ENCODE measurements at places on chromosomes 12 and 14. TPM values are rescaled to one million over a fixed set of nuclear protein-coding genes. Genes with fewer than 3 reads are reported as not detected.

- peaks cover 13% of the 10 kb centered on the region for H3K36me3 ChIP-seq
- H3K4me1 ChIP-seq: peaks cover 2% of the 10 kb centered on the region
- DNase-seq: no peak
- no peak overlapping the region for H3K4me3 ChIP-seq
- H3K27ac ChIP-seq: no peak overlapping the region
These were observed 8.1 kb upstream of the LIMA1 start for GRCh38 chr12:50291377-50291776.

DNA sequence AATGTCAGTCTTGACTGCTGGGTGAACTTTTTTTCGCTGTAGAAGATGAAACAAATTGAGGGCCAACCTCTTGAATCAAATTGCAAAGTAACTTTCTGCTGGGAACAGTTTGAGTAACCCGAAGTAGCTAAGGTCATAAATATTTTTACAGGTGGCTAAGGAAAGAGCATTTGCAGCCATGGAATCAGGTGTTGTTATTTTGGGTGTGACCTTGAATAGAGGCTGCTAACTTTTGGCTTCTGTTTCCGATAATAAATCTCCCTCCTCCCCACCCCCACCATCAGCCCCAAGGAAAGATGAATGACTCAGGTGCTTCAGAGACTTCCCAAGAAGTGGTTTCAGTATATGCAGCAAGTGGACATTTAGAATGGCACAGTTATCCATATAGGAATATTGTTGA is 571.7 kb downstream of the DIO2 start:
- no peak for DNase-seq
- no peak overlapping the region for H3K27ac ChIP-seq
- no peaks in the 10 kb centered on the region for H3K27me3 ChIP-seq
- no peaks in the 10 kb centered on the region for H3K36me3 ChIP-seq
- no peaks in the 10 kb centered on the region for H3K4me1 ChIP-seq

DNA sequence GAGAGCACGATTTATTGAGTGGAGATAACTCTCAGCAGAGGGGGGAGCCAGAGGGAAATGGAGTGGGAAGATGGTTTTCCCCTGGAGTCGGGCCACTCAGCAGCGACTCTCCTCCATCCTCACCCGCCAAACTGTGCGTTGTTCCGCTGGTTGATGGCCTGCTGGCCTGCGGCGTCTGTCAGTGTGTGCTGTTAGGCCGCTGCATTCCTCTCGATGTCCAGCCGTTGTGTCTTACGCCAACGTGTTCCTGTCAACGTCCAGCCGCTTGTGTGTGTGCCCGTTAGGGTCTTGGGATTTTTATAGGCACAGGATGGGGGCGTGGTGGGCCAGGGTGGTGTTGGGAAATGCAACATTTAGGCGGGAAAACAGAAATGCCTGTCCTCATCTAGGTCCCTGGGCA is 69.2 kb downstream of the PTPRQ start:
- DNase-seq: no peak
- no peaks in the 10 kb centered on the region for H3K36me3 ChIP-seq
- H3K4me1 ChIP-seq: no peaks in the 10 kb centered on the region
- H3K27me3 ChIP-seq: peaks cover 10% of the 10 kb centered on the region

GRCh38 chr12:125097427-125097826 is 32.2 kb downstream of the AACS start:
- H3K4me1 ChIP-seq: peaks cover 12% of the 10 kb centered on the region
- no peaks in the 10 kb centered on the region for H3K36me3 ChIP-seq
- H3K27me3 ChIP-seq: no peaks in the 10 kb centered on the region

DNA sequence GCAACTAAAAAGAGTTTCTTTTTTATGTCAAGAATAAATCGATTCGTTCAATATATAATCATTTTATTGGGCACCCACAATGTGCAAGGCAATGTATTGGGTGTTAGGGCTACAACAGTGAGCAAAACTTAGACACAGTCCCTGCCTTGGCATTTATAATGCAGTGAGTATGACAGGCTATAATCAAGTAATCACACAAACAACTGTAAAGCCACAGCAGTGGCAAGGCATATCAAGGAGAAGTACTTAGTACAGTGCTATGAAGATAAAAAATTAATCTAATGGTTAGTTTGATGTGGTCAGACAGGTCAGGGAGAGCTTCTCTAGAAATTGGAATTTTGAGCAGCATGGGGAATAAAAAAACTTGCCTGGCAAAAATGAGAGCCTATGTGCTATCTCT is 39.5 kb upstream of the OTOGL start:
- H3K4me3 ChIP-seq: no peak overlapping the region
- H3K36me3 ChIP-seq: no peaks in the 10 kb centered on the region
- H3K27ac ChIP-seq: no peak overlapping the region

- H3K36me3 ChIP-seq: peaks cover 36% of the 10 kb centered on the region
- no peak for DNase-seq
- no peak overlapping the region for H3K4me3 ChIP-seq
- H3K27me3 ChIP-seq: no peaks in the 10 kb centered on the region
- no peak overlapping the region for H3K27ac ChIP-seq
These were observed 10.0 kb upstream of the TNS2 start for GRCh38 chr12:53039851-53040250.

GRCh38 chr14:99724939-99725773 is 41.1 kb downstream of the CYP46A1 start:
- H3K27ac ChIP-seq: no peak overlapping the region
- no peak for DNase-seq
- H3K36me3 ChIP-seq: peaks cover 2% of the 10 kb centered on the region

DNA sequence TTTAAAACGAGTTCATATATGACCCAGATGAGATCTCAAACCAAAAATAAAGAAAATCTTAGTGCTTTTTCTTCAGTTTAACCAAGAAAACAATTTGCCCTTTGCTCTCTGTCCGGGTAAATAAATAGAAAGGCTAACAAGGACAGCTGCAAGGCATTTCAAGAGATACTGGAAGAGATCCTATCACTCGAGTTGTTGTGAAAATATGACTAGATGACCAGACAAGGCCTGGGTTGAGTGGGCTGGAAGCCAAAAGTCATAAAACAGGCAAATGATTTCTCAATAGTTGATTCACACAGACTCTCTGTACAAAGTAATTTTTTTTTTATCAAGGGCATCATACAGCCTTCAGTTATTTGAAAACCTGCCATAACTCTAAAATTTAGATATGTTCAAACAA is 55.9 kb upstream of the AVPR1A start:
- no peak for DNase-seq
- no peak overlapping the region for H3K4me3 ChIP-seq
- H3K36me3 ChIP-seq: no peaks in the 10 kb centered on the region

DNA sequence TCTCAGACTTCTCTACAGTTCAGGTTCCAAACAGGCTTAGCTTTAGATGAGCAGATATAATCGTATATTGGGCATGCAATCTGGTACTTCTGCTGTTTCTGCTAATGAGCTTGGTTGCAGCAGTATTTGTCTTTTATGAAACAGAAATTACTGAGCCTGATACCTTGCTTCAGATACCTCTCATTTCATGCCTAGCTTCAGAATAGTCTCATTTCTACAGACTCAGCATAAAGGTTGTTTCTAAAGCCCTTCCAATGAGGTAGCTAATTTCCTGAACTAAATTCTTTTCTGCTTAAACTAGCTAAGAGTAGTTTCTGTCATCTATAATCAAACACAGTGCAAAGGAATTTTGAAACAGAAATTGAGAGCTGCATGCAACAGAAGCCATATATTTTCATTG is 275.0 kb upstream of the KITLG start:
- no peak for DNase-seq
- H3K27me3 ChIP-seq: no peaks in the 10 kb centered on the region
- H3K4me3 ChIP-seq: no peak overlapping the region

GRCh38 chr14:80390906-80391305 is 179.6 kb upstream of the DIO2 start:
- no peaks in the 10 kb centered on the region for H3K36me3 ChIP-seq
- H3K4me3 ChIP-seq: no peak overlapping the region
- DNase-seq: no peak
- no peak overlapping the region for H3K27ac ChIP-seq
- H3K4me1 ChIP-seq: no peaks in the 10 kb centered on the region

GRCh38 chr14:97120204-97120603 is 323.0 kb downstream of the VRK1 start:
- peaks cover 34% of the 10 kb centered on the region for H3K4me1 ChIP-seq
- DNase-seq: no peak
- H3K27me3 ChIP-seq: no peaks in the 10 kb centered on the region

DNA sequence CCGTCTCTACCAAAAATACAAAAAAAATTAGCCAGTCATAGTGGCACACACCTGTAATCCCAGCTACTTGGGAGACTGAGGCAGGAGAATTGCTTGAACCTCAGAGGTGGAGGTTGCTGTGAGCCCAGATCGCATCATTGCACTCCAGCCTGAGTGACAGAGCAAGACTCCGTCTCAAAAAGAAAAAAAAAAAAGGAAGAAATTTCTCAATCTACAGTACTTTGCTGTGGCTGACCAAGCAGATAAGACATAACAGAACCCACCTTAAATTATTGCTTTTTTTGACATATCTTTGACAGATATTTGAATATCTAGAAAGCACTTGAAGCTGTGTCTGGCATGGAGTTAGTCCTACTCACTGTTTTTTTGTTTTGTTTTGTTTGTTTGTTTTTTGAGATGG is 34.9 kb upstream of the HNF1A start:
- no peak overlapping the region for H3K27ac ChIP-seq
- H3K27me3 ChIP-seq: no peaks in the 10 kb centered on the region
- H3K36me3 ChIP-seq: no peaks in the 10 kb centered on the region
- H3K4me3 ChIP-seq: no peak overlapping the region

DNA sequence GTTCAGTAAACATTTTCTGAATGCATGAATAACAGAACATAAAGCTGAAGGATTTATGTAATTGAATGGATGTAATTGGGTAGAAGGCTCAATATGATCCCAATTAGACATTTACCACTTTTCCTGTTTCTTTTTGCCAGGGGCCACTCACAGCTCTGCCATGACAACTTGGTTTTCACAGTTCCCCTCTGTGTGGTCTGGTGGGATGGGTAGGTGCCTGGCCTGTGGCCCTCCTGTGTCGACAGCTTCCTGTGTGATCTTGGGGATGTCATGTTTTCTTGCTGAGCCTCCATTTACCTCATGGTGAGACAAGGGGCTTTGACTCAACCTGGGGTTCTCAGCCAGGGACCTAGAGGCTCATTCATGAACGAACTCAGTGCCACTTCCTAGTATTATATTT is 12.6 kb upstream of the SERPINA10 start:
- peaks cover 3% of the 10 kb centered on the region for H3K27me3 ChIP-seq
- H3K27ac ChIP-seq: no peak overlapping the region
- H3K4me1 ChIP-seq: no peaks in the 10 kb centered on the region
- no peaks in the 10 kb centered on the region for H3K36me3 ChIP-seq
- H3K4me3 ChIP-seq: no peak overlapping the region

DNA sequence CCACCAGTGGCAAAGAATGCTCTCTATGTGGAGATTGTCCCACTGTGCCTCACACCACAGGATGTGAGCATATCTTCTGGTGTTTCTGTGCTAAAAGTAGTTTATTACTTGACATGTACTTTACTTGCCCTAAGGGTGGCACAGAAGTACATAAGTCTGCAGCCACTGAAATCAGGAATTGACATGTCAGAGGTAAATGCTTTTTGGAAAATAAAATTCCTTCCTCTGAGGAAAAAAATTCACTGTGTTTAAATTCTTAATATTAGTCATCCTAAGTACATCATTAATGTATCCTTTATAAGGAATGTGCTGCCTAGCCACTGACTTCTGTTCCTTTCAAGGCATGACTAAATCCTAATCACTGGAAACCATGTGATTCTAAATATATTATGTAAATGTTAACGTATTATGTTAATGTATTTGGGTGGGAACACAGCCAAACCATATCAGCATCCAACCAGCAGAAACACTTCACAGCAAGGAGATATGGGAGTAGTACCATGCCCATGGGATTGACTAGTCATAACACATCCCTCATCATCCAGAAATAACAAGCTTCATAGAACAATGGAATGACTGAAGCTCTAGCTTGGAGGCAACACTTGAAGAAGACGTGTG is 239.7 kb upstream of the PPFIA2 start:
- H3K36me3 ChIP-seq: no peaks in the 10 kb centered on the region
- no peaks in the 10 kb centered on the region for H3K4me1 ChIP-seq
- no peak overlapping the region for H3K27ac ChIP-seq
- DNase-seq: no peak

DNA sequence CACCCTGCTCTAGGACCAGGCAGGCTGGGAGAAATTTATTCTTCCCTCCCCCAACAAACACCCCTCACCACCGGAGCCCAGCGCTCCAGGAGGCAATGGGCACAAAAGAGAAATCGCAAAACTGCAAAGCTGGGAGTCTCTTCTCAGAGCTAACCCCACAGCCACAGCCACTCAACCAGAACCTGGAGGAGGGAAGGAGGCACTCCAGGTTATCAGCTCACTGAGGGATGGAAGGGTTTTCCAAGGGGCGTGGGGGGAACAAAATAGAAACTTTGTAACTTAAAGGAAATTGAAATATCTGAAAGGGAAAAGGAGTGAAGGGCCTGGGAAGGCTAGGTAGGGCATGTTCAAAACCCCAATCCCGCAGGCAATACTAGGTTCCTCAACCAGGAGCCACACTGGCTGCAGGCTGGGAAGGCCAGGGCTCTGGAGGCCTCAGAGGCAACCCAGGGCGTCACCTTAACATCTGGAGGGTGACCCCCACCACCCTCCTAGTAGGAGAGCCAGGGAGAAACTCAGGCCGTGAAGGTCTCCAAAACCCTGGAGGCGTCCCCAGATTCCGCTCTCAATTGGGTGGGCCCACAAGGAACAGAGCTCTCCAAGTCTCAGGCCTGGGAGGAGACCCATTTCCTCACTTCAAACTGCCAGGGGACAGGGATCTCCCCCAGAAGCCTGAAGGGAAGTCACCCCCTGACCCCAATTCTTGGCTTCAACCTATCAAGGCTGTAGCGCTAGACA is 3.2 kb downstream of the KDM2B start:
- H3K27ac ChIP-seq: no peak overlapping the region
- no peak overlapping the region for H3K4me3 ChIP-seq
- H3K27me3 ChIP-seq: no peaks in the 10 kb centered on the region
- H3K4me1 ChIP-seq: peaks cover 23% of the 10 kb centered on the region
- peaks cover 3% of the 10 kb centered on the region for H3K36me3 ChIP-seq
- DNase-seq: no peak

The MYO1H gene
- total RNA-seq: not detected

The REP15 gene
- total RNA-seq: 0.33 TPM

The ATG101 gene
- total RNA-seq: 39.8 TPM

The MMP17 gene
- total RNA-seq: not detected

The KLRC3 gene
- 0.64 TPM for total RNA-seq

The BCDIN3D gene
- 4.3 TPM for total RNA-seq

The KRT4 gene
- total RNA-seq: 0.22 TPM

The DLGAP5 gene
- total RNA-seq: 68.0 TPM

The LRP1-AS gene
- not detected for total RNA-seq

The RNU4-1 gene
- total RNA-seq: 768 TPM

The KRT78 gene
- not detected for total RNA-seq

The CD163L1 gene
- not detected for total RNA-seq

The ACOT6 gene
- not detected for total RNA-seq
